ENCODE measurements at places on chromosomes 3 and 15.
A peak's percentile ranks its signal among the peaks of the same experiment; 100 is the strongest.

GRCh38 chr15:52788099-52788986, 1.8 kb downstream of the ONECUT1 start:
- DNase-seq: no peak

GRCh38 chr15:31486506-31486905, 159.9 kb downstream of the KLF13 start:
- peak; percentile 56 for DNase-seq

GRCh38 chr3:69288161-69288895, 97.6 kb downstream of the FRMD4B start:
- no peak for DNase-seq

DNA sequence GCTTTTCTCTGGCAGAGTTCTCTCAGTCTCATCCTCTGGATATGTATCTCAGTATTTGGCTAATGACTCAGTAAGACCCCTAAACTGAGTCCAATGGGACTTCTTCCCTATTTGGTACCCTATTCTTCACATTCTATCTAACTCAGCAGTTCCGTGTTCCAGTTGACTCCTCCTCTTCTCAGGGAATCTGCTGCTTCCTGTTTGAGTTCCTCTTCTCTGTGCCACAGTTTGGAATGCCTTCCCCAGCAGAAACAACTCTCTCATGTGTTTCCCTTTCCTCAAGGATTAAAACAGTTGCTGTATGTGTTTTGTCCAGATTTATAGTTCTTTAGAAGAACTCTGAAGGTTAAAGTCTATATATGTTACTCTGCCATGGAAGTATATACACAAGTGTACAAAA, 344.0 kb upstream of the RARB start:
- no peak for DNase-seq

GRCh38 chr3:120875989-120876388, 32.0 kb upstream of the STXBP5L start:
- DNase-seq: no peak

DNA sequence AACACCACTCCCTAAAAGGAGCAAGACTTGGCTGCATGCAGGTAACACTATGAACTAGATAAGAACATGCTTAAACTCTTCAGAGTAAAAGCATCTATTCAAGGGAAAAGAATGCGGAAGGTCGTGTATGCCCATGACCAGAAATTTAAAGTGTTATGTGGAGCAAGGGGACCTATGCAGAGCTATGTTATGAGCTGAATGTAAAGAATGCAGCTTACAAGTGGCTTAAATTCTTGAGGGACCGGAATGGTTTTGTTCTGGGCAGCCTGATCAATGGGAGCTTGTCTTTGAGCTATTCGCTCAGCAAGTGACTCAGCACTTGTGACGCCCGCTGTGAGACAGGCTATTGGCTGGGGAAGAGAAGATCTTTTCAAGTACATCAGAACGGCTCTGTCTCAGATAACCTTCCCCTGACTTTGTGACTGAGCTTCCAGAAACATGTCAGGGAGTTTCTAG, 367.5 kb upstream of the THBS1 start:
- DNase-seq: peak; percentile 67

- DNase-seq: no peak
These were observed 130.6 kb upstream of the STT3B start for GRCh38 chr3:31402117-31402516.

- DNase-seq: no peak
These were observed 2.0 kb downstream of the OR4F15 start for GRCh38 chr15:101813803-101814534.

- DNase-seq: no peak
These were observed 20.4 kb downstream of the HACD3 start for GRCh38 chr15:65550681-65551098.

GRCh38 chr3:10527295-10528001, 22.1 kb upstream of the ATP2B2 start:
- peak; percentile 51 for DNase-seq

DNA sequence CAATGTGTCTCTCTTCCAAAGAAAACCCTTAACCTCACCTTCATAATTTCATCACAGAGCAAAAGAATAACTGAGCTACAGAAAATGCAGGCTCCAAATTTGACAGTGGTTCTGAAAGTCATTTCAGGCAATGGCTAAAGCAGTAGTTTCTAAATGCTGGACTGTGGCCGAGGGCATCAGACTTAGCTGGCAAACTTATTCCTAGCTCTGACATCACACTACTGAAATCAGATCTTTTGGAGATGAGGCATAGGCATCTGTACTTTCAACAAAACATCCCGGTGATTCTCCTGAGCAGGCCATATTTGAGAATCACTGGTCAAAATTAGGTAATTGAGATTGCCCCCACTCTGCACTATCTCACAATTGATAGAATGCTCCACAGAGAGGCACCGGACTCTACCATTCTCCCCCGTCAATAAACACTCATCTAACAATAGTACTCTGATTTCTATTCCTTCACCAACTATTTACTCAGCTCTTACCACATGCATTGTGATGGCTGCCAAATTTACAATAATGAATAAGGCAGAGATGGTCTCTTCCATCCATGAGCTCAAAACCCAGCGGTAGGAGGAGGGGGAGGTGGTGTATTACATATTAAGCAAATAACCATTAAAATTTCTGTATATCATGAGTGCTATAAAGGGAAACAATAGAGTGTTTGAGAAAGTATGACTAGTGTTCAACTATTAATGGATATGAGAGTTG, 57.3 kb upstream of the SPRED1 start:
- no peak for DNase-seq

DNA sequence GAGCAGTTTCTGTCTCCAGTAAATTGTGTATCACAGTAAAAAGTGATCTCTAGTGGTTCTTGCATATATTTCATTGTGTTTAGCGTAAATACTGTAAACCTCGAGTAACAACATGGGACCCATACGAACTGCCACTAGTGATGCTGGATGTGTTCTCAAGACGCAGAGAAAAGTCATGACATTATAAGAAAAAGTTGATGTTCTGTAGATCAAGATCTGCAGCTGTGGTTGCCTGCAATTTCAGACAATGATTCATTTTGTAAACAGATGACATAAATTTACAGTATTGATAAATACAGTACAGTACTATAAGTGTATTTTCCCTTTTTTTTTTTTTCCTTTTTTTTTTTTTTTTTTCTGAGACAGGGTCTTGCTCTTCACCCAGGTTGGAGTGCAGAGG, 100.1 kb downstream of the DPH6 start:
- no peak for DNase-seq

GRCh38 chr3:69764861-69765260, 25.6 kb downstream of the MITF start:
- DNase-seq: no peak

- DNase-seq: no peak
These were observed 46.3 kb upstream of the EIF3J start for GRCh38 chr15:44490622-44491021.

GRCh38 chr15:47415539-47415971, 301.8 kb upstream of the SEMA6D start:
- DNase-seq: no peak

GRCh38 chr15:38702178-38702912, 137.7 kb upstream of the RASGRP1 start:
- DNase-seq: no peak

All from right atrium auricular region (tissue), 2 donors.